Omental fat pad (tissue), 4 donors: ENCODE measurements at places on chromosomes 7 and 10.

DNA sequence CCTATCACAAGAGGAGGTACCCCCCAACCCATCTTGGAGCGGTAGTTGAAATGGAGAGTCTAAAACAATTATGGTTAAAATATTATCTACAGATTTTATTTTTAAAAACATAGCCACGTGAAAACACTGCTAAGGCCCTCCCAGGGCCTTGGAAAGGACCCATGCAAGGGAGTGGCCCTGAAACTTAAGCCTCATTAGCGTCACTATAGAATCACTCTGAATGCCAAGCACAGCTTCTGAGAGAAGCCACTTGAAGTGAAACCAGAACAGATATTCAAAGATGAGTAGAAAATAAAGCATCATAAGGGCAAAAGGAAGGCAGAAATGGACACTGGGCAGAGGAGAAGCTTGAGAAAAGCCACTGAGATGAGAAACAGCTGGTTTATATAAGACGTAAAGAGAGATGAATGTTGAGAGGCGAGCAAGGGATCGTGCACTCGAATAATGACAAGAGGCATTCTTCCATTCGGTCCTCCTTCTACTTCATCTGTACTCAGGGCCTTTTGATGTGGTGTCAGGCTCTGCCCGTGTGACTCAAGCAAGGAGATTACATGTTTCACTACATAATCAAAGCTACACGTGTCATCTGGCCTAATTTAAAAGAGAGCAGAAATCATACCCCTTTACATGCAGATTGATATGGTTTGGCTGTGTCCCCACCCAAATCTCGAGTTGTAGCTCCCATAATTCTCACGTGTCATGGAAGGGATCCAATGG is 33.4 kb upstream of the SLC39A12 start:
- no peak for DNase-seq

DNA sequence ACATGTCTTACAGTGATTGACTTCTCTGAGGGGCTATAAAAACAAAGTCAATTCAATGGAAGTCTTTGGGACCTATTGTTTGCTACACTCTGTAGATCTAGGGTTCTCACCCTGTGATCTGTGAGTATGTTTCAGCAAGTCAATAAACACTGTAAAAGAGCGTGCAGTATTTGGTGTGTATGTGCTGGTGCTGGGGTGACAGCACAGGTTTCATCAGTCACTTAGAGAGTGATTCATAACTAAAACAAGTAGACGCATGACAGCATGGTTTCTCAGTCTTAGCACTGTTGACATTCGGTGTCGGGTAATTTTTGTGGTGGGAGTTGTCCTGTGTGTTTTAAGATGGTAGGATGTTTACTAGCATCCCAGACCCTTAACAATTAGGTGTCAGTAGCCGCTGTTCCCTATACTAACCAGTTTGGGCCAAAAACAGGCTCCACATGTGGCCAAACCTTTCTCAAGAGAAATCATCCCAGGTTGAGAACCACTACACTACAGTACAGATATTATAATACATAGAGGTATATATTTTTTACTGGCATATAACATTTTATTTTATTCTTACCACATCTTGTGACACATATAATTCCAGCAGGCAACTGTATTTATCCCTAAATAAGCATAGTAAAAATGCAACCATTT is 411.8 kb downstream of the ARL4A start:
- DNase-seq = no peak

GRCh38 chr10:126170776-126171175 is 217.5 kb downstream of the ADAM12 start:
- DNase-seq = no peak

DNA sequence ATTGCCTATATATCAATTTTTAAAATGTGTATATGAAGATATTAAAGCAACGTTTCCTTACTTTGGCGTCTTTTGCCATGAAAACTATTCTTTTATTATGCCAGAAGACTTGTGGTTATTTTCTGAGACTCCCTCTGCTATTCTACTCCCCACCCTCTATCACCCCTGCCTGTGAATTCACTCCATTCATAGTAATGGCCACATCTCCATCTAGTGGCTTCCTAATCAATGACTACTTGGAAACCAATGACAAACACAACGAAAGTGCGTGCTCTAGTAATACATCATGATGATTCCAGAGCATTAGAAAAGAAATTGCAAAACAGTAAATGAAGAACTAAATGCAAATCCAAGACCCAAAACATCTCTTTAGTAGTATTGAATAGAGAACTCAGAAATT is 186.7 kb upstream of the HGF start:
- no peak for DNase-seq

- DNase-seq = no peak
These were observed 25.7 kb downstream of the NUB1 start for GRCh38 chr7:151367284-151367683.

GRCh38 chr7:74572301-74572979 is 85.1 kb upstream of the GTF2I start:
- no peak for DNase-seq

GRCh38 chr10:69848454-69848853 is 46.7 kb downstream of the COL13A1 start:
- no peak for DNase-seq

DNA sequence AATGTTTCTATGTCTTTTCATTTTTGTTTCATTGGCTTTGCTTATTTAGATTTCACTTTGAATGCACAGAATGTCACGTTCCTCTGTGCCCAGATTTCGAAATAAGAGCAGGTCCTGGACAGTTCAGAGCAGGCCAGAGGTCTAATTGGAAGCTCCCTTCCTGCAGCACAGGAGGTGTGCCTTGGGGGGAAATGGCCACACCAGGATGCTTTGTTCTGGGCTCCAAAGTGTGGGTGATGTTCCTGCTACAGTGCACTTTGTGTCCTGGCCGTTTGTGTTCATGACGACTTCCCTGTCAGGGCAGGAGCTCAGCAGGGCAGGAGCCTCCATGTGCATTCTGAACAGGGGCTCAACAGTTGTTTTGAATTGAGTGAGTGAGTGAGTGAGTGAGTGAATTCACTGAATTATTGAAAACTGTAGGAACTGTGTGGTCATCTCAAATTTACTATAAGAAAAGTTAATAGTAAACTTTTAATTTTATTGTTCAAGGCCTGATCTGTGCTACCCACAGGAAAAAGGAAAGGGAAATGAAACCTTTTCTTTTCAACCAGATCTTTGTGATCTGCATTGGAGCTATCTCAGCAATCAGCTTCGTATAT is 109.5 kb upstream of the GJD4 start:
- no peak for DNase-seq

DNA sequence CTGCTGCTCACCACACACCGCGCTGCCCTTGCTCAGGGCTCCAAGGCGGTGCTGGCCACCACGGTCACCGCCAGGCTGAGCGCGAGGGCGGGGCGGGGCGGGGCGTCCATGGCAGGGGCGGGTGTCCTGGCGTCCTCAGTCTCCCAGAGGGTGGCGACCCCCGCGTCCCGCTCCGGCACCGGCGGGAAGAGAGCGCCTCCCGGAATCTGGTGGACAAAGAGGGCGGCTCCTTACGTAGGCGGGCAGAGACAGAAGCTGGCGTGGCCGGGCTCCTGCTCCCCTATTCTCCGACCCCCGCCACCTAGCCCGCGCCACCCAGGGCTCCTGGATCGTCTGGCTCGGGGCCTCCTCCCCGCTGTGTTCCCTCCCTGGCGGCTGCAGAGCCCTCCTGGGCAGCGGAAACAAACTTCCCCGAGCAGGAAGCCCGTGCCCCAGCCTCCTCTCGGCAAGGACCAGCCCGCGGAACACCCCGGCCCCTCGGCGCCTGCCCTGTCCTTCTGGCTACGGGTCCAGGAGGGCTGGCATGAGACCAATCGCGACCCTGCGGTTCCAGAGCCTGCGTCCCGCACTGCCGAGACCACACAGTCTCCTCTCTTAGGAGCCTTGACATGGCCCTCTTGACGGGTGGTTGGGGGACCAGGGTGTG is 133.8 kb upstream of the ZNF92 start:
- no peak for DNase-seq

DNA sequence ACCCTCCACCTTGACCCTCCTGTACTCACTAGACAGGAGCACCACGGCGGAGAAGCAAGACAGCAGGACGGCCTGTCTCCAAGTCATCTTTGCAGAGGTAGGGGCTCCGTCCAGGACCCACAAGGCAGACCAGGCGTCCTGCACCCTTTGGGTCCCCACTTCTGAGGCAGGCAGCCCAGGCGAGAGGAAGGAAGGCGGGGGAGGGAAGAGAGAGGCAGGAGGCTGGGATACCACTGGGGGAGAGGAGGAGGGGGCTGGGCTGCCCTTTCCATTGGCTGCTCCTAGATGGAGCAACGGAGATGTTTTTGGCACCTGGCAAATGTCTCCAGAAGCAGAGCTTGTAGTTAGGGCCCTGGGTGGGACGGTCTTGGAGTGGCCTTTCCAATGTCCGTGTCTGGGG is at the start of gene UCMA:
UCMA (minus strand) TSS at position 203 of the 400 bp plus-strand sequence; CDS start at position 87, 116 bp downstream.
- DNase-seq = no peak

DNA sequence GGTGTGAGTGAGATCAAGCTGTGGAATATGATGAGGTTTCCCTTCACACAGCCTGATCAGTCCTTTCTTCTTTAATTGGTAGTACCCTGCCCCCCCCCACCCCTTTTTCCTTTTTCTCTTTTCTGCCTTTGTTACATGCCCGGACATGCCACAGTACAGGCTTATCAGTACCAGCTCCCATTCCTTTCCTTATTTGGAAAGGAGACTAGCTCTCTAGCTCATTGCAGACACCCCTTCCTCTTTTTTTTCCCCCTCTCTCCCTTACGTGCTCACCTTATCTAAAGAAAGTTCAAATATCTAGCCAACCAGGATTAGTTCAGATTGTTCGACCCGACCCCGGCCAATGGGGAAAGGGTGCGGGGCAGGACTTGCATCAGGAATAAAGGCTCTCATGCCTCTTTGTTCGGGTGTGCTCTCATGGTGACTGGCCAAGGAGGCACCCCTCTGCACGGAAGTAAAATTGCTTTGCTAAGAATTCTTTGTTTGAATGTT is 230.4 kb downstream of the ACTR3B start:
- no peak for DNase-seq

DNA sequence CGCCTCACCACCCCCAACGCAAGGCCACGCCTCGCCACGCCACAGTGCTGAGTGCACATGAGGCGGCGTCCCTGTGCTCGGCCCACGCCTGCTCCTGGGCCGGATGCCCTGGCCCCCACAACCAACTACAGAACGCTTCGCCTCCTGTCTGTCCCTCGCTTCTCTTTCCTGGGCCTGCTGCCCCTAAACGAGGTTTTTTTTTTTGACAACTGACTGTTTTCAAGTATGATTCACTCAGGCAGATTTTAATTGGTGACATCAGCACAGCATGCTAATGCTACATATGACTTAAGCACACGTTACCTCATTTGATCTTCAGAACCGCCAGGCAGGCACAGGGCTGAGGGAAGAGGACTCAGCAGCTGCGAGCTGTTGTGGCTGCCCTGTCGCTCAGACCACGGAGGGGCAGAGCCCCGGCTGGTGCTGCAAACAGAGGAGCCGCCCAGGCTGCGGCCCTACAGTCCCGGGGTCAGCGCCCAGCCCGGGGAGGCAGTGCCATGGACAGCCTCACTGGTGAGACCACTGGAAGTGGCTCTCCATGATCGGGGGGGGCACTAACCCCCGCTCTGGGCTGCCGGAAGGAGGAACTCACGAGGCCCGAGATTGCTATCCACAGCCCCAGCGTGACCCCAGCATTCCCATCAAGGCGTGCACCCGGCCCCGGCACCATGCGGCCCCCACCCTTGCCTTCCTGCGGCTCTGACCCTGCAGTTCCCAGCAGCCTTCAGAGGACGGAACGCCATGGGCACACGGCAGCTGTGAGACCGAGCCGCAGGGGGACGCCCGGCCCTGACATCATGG is 212.8 kb downstream of the MAD1L1 start:
- DNase-seq = no peak

- no peak for DNase-seq
These were observed 23.0 kb downstream of the GSDME start for GRCh38 chr7:24734306-24734705.

DNA sequence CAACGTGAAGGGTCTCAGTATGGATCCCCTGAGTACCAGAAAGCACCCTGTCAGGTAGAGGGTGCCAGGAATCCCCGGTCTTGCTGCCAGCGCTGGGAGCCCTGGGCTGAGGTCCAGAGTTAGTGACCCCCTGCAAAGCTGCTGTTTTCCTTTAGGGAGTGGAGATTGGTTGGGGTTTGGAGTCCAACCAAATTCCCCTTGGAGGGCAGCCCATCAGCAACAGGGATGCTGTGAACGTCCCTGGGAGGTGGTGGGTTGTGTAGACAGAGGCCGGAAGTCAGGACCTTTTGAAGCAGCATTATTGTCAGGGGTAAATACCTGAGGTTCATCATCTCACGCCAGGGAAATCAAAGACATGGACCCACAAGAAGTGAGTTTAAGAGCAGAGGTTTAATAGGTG is 104.2 kb downstream of the COL26A1 start:
- no peak for DNase-seq

DNA sequence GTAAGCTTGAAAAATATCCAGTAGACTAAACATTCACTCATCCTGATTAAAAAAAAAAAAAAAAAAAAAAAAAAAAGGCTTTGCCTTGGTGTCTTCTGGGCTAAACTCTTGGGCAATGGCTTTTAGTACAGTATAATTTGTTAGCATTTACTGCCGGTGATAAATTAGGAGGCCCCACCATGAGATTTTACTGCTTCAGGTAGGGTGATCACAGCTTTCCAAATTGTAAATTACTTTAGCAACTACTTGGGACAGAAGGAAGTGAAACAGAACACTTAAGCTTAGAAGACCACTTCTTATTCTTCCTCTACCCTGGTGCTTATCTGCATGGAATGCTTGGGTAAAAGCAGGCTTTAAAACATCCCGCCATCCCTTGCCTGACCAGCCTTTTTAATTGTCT is 152.1 kb downstream of the HIBADH start:
- DNase-seq = no peak

- no peak for DNase-seq
These were observed 15.7 kb upstream of the FLNC start for GRCh38 chr7:128814499-128814898.

DNA sequence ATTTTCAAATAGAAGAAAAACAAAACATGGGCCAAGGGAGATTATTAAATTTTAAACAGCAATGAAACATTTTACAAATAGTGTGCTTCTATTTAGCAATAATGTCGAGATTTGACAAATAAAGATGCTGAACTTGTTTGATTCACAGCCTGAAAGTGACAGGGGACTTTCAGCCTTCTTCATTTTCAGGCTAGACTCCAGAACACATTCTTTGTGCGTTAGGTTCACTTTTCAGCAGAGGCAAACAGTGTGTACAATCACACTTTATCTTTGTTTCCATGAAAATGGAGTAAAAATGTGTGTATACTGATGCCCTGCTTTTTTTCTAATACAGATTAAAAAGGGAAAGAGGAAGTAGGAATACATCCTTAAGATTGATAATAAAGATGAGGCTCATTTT is 35.6 kb downstream of the FAM171A1 start:
- no peak for DNase-seq

- DNase-seq = no peak
These were observed 152.6 kb downstream of the XPNPEP1 start for GRCh38 chr10:109770663-109771062.

- DNase-seq = no peak
These were observed 45.5 kb upstream of the PRKAR2B start for GRCh38 chr7:106999023-106999422.

- no peak for DNase-seq
These were observed 2.3 kb upstream of the MCU start for GRCh38 chr10:72689660-72690059.

DNA sequence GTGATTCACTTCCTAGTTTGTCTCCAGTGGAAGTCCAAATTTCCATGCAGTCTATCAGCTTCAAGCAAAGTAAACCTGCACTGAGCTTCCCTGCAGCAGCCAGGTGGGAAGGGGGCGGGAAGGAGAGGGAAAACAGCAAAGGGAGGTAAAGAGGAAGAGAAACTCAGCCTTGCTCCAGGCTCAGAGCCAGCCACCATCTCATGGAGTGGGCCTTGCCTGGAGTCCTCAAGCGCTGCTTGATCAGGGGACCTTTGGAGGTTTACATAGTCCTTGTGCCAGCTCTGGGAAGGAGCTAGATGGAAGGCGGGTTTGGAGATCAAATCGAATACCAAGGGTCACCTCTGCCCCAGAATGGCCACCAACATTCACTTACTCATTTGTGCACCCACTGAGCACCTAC is 7.4 kb downstream of the CRTAC1 start:
- DNase-seq = no peak
